Hippocampal formation (tissue), 2 donors: ENCODE measurements at places on chromosomes 1 and 21.

GRCh38 chr1:36307601-36308330 is 1.6 kb downstream of the SH3D21 start:
- no peak for DNase-seq

DNA sequence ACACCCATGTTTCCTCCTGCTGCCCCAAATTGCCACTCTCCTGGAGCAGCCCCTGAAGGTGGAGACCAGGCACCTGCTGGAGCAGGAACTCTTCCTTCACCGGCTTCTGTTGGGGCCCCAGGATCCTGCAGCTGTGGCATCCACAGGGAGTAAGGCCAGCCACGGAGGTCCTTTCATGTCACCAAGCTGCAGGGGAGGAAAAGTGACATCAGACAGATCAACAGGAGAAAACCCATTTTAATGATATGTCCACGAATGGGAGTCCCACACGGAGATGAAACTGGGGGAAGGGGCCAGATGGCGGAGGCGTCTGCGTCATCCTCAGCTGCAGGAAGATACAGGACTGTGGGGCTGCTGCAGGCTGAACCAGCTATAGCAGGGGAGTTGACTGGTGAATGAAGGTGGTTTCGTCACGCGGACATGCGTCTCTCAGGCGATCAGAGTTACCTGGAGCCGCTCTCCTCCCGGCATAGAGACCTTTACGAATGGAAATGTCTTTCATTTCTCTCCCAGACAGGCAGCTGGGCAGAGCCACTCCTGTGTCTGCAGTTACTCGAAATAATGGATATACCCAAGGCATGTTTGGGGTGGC is 9.9 kb downstream of the TP73 start:
- DNase-seq = no peak

DNA sequence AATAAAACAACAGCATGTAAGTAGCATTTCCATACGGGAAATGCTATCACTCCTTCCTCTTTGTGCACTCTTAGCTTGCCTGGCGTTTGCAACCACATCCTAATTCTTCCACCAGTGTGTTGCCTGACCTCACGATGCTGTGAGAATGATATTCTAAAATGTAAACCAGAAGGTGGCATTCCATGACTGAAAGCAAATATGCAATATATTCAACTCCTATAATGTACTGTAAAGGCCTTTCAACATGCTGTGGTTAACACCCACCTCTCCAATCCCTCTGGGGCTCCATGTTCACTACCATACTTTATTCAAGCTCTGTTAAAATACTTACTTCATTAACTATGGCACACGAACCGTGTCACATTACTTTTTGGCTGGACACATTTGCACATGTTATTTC is 420.6 kb upstream of the DEPDC1 start:
- DNase-seq = no peak

GRCh38 chr1:3247521-3248121 is 178.6 kb downstream of the PRDM16 start:
- no peak for DNase-seq

DNA sequence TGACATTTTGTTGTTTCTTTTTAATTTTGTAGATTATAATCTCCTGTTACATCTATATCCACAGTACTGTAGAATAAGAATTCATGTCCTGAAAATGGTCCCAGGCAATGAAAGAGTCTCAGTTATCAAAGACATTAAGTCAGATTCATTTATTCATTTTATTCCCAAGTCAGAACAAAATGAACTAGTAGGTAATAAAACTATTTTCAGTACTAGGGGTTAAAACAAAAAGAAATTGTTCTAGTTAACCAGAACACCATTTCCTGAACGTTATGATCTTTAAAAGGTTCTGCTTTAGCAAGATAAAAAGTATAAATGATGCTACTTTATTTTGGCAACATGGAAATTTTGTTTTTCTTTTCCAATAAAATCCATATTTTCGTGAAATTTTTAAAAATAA is 6.8 kb upstream of the DYNLT5 start:
- DNase-seq = no peak

GRCh38 chr1:46184920-46185658 is 8.8 kb upstream of the P3R3URF start:
- DNase-seq = no peak

DNA sequence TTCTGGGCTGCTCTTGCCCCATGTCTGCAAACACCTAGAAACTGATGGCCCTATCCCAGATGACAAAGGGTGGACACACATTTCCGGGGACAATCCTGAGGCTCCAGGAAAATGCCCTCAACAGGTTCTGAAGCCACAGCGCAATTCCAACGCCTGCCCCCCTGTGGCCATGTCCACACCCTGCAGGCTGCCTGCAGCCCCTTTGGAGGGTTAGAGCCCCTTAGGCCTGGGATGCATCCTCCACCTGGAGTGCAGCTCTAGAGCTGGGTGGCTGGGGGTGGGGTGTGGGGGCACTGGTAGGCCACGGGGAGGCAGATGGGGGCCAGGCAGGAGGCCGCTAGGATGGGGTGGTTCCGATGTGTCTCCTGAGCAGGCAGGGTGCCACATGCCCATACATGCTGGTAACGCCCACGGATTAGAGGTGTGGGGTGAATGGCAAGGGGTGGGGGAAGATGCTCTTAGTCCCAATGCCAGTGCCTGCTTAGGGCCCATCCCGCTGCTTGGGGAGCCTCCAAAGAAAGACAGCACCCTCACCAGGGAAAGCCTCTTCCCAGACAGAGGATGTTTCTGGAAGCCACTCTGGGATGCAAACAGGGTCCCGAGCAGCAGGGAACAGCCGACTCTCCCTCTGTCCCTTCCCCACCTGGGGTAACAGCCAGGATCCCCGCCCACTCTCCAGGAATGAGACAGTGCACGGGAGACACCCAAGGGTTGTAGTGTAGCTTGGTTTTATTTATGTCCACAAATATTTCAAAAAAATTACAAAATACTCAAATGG is 34.0 kb downstream of the SLC45A1 start:
- no peak for DNase-seq

- no peak for DNase-seq
Observed at GRCh38 chr1:91613595-91613994, 112.9 kb downstream of the CDC7 start.

DNA sequence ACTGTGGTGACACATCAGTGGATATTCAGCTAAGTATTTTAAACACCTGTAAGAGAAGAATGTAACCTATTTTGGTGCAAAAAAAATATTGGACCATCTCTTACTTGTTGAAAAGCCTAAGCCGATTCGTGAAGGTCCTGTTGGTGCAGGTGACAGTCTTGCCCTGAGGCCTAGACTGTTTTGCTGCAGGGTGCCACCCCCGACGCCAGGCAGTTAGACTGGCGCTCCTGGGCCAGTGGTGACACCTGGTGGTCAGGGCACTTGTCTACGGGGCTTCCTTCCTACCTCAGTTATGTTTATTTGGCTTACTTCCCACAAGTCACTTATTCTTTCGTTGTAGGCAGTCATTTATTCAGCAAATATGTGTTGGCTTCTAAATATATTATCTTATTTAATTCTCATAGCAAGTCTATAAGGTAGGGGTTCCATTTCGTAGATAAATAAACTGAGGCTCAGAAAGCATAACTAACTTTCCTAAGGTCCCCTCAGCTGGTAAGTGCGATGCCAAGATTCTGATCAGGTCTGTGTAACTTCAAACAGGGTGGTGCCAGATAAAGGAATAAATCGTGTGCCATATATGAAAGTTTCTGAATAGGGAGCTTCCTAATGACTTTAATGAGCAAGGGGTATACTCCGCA is 1.9 kb downstream of the EEIG2 start:
- no peak for DNase-seq

DNA sequence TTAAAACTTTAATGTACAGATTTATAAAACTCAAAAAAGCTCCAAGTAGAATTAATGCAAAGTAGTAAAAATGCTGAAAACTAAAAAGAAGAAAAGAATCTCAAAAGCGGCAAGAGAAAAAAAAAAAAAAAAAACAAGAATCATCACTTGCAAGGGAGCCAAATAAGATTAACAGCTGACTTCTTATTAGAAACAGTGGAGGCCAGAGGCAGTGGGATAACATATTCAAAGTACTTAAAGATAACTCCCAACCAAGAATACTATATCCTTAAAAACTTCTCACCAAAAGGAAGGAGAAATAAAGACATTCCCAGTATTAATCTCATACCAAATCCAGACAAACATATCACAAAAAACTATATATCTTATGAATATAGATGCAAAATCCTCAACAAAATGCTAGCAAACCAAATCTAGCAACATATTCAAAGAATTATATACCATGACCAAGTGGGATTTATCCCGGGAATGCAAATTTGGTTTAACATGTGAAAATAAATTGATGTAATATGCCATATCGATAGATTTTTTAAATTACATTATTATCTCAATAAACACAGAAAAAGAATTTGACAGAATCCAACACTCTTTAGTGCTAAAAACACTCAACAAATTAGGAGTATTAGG is 62.7 kb downstream of the CAMK2N1 start:
- DNase-seq = no peak

GRCh38 chr21:16585896-16586295 is 856.1 kb downstream of the USP25 start:
- DNase-seq = no peak

DNA sequence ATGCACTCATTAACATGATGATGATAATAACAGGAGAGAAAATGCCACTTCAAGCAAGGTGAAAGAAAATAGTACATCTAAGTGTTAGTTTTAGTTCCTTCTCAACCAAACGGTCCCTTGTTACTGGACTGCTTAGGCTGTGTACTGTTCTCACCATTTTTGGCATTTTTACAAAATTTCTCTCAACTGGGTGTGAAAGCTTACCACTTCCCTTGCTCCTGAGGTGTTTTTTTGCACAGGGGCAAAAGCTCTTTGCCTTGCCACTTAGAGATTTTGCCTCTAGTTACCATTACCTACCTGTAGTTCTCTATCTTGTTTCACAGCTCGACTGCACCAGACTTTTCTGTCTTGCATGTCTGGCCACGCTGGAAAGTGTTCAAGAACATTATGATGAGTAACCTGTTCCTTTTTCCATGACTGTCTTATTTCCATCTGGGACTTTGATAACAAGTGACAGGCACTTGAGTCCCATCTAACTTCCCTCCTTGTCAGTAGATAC is 10.7 kb downstream of the NEK7 start:
- no peak for DNase-seq

GRCh38 chr1:228048659-228049298 is 33.7 kb upstream of the ARF1 start:
- DNase-seq = no peak

DNA sequence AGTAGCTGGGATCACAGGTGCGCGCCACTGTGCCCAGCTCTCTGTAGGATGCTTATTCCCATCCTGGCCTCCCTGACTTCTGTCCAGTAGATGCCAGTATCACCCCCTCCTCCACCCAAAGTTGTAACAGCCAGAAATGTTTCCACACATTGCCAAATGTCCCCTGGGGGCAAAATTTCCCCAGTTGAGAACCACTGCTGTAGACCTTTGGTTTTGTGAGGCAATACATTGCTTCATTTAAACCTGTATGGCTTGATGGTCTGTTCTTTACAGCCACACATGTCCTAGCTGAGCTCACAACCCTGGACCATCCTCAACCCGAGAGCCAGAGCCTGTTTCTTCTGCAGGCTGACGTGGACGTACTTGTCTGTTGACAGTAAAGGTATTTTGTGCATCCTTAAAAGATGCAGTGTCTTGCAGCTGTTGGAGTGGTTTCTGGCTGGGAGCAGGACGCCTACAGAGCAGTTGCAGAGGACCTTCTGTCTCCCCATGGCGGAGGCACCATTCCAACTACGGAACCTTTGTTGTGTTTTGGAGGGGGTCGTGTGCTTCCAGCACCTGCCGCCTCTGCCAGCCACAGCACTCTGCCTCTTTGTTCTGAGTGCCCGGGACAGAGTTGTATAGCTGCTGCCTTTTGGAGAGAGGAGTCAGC is 26.6 kb downstream of the DOP1B start:
- DNase-seq = no peak

- no peak for DNase-seq
Observed at GRCh38 chr1:219050086-219050821, 123.4 kb upstream of the LYPLAL1 start.

GRCh38 chr1:89529196-89529595 is 4.6 kb downstream of the LRRC8B start:
- no peak for DNase-seq

DNA sequence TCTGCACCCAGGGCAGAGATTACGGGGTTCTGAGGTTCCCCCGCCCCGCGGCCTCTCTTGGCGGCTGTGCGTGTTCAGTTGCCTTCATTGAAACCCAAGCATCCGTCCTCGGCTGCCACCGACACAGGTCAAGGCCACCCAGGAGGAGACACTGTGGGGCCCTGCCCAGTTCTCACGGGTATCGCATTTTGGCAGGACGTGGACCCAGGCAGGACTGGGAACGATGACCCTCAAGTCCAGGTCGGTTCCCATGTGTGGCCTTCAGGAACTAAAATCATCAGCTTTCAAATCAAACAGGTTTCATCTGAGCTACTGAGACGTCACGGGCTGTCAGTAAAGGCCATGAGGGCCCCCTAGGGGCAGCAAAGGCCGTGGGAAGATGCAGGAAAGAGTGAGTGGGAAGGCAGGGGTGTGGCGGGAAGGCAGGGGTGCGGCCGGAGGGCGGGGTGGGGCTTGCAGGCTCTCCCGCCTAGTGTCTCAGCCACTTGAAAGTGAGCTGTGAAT is 7.0 kb upstream of the C1orf174 start:
- DNase-seq = no peak

DNA sequence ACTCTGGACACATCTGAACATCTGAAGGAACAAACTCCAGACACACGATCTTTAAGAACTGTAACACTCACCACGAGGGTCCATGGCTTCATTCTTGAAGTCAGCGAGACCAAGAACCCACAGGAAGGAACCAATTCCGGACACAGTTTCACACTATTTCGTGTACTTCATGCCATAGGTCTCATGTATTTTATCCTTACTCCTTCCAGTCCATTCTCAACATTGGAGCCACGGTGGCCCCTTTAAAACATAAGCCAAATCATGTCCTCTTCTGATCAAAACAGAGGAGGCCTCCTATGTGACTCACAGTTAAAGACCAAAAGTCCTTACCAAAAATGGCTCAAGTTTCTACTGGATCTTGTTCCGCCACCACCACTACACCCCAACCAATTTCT is 29.8 kb upstream of the RCOR3 start:
- no peak for DNase-seq

- DNase-seq = no peak
Observed at GRCh38 chr1:1250786-1251284, 4.3 kb upstream of the C1QTNF12 start.

GRCh38 chr1:222618880-222619596 is 1.1 kb downstream of the MIA3 start:
- DNase-seq = peak; percentile 2

GRCh38 chr1:34885405-34886247 is 26.1 kb upstream of the SMIM12 start:
- DNase-seq = no peak

GRCh38 chr1:221696027-221696426 is 45.9 kb downstream of the DUSP10 start:
- no peak for DNase-seq

- DNase-seq = peak; percentile 12
Observed at GRCh38 chr1:65075123-65075976, 72.7 kb upstream of the AK4 start.

- no peak for DNase-seq
Observed at GRCh38 chr21:38911484-38912101, 105.9 kb downstream of the ETS2 start.

GRCh38 chr1:192598589-192598988 is 23.0 kb downstream of the RGS1 start:
- no peak for DNase-seq
